ENCODE measurements at places on chromosomes 11 and 22.

- peak; percentile 71 for DNase-seq
Observed at GRCh38 chr11:26276798-26277424, 55.0 kb upstream of the ANO3 start.

- peak; percentile 77 for DNase-seq
Observed at GRCh38 chr11:74018331-74019005, 9.6 kb upstream of the UCP3 start.

DNA sequence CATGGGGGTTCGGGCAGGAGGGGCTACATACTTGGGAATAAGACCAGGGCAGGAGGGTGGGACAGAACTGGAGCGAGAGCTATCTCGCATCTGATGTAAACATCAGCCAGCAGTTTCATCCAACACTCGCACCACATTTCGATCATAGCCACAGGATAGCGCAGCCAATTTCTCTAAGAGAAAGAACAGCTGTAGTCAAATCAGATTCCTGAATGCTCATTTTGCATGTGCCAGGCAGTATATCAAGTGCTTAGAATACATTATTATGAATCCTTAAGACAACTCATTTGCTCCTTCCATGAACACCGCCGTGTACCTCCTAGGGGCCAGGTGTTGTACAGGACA lies 14.5 kb downstream of the DGCR2 start:
- DNase-seq = no peak

DNA sequence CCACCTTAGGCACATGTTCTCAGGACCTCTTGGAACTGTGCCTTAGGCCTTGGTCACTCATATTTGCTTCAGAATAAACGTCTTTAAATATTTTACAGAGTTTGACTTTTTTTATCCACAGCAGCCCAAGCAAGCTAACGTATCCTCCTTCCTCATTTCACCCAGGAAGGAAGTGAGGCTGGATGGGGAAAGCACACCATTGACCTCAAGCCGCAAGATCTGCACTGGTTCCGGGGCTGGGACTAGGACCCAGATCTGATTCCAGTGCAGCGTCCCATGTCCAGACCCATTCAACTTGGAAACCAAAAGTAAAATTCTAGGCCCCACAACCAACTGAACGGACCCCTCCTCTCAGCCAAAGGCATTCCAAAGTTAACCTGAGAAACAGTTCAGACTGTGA lies 2.4 kb upstream of the LGALS12 start:
- peak; percentile 90 for DNase-seq

All from Kasumi-1 (cell line).